ENCODE measurements at places on chromosomes 11 and 22. TPM values are rescaled to one million over a fixed set of nuclear protein-coding genes. Genes with fewer than 3 reads are reported as not detected.

Gene PLAAT5
- total RNA-seq = 0.77 TPM

Gene COX8A
- 389 TPM for total RNA-seq

Gene OSM
- not detected for total RNA-seq

Gene PRR5
- 11.9 TPM for total RNA-seq

GRCh38 chr11:15045891-15046290 lies 27.5 kb upstream of the CALCB start:
- DNase-seq = no peak
- H3K27me3 ChIP-seq = no peaks in the 10 kb centered on the region
- no peak overlapping the region for H3K4me3 ChIP-seq
- no peak overlapping the region for H3K27ac ChIP-seq
- H3K4me1 ChIP-seq = peaks cover 8% of the 10 kb centered on the region

DNA sequence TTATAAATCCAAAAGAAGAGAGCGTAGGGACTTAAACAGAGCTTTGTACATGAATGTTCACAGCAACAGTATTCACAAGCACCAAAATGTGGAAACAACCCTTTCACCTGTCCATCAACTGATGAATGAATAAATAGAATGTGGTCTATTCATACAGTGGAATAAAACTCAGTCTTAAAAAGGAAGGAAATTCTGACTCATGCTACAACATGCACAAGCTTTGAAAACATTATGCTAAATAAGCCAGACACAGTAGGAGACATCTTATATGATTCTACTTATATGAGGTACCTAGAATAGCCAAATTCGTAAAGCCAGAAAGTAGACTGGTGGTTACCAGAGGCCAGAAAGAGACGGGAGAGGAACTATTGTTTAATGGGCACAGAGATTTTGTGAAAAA lies 74.3 kb downstream of the SHANK2 start:
- H3K4me1 ChIP-seq = no peaks in the 10 kb centered on the region
- peaks cover 21% of the 10 kb centered on the region for H3K27me3 ChIP-seq
- peaks cover 8% of the 10 kb centered on the region for H3K36me3 ChIP-seq
- H3K27ac ChIP-seq = no peak overlapping the region
- H3K4me3 ChIP-seq = no peak overlapping the region

DNA sequence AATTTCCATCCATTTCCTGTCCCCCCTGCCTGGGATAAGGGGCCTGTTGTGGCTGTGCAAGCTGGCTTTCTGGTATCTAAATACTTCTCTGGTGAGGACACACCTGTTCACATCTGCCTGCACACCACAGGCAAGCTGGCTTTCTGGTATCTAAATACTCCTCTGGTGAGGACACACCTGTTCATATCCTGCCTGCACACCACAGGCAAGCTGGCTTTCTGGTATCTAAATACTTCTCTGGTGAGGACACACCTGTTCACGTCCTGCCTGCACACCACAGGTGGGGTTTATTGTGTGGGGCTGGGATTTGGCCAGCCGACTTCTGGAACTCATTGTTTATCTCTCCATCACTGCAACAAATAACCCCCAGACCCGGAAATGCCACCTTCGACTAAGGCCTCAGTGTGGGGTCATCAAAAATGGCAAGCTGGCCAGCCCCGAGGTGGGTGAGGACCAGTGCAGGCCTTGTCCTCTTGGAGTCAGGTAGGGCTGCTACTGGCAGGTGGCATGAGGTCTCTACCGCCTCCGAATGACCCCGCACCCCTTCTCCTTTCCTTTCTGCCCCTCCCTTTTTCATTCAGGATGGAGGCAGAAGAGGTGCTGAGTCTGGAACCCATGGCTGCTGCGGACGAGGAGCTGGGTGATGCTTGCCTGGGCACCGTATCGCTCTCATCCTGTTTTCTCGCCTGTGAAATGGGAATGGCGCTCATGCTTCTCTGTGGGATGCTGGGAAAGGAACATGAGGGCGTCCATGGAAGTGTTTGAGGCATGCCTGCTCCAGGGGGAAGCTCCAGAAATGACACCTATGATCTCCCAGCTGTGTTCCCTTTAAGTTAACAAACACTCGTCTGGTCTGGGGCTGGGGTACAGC lies 43.5 kb upstream of the MYEOV start:
- no peak overlapping the region for H3K27ac ChIP-seq
- DNase-seq = no peak

GRCh38 chr11:67651976-67652781 lies 1.6 kb upstream of the ACY3 start:
- peaks cover 4% of the 10 kb centered on the region for H3K36me3 ChIP-seq
- DNase-seq = no peak
- H3K4me1 ChIP-seq = peaks cover 14% of the 10 kb centered on the region

- H3K4me1 ChIP-seq = peaks cover 32% of the 10 kb centered on the region
- DNase-seq = no peak
- peaks cover 25% of the 10 kb centered on the region for H3K27me3 ChIP-seq
- no peaks in the 10 kb centered on the region for H3K36me3 ChIP-seq
- H3K27ac ChIP-seq = no peak overlapping the region
Observed at GRCh38 chr22:25566898-25567235, 2.4 kb downstream of the GRK3 start.

DNA sequence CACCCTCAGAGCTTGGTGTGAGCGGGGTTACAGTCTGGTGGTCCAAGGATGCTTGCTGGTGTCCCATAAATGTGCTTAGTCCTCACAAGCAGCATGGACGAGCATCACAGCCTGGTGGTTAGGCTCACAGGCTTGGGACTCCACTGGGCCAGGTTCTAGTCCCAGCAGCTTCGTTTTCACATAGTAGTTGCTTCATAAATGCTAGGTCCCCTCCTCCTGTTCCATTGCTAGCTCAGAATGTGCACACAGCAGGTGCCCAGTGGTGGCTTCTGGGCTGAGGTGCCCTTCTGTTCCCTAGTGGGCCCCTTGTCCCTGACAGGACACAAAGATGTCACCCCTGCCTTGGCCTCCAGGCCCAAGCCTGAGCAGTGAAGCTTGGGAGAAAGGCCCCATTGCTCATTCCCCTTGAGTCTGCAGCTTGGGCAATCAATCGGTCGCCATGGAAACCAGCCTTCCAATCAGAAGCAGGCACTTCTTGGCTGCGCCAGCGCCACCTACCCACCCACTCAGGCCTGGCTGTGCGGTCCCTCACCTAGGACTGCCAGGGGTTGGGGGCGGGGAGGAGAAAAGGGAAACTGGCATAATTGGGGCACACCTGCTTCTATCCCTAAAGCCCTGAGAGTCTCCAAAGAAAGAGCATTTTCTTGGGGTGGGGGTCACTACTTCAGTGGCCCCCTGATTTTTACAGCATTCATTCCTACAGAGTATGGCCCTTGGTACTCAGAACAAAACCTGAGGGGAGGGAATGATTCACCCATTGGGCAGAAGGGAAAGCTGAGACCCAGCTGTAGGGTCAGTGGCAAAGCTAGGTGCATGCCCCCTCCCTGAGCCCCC lies 48.1 kb downstream of the CYTH4 start:
- H3K27me3 ChIP-seq = peaks cover 95% of the 10 kb centered on the region
- peak; percentile 81 for DNase-seq
- H3K36me3 ChIP-seq = no peaks in the 10 kb centered on the region
- H3K4me3 ChIP-seq = no peak overlapping the region
- peaks cover 17% of the 10 kb centered on the region for H3K4me1 ChIP-seq

GRCh38 chr22:30370641-30371230 lies 13.9 kb downstream of the CCDC157 start:
- DNase-seq = no peak
- H3K4me3 ChIP-seq = no peak overlapping the region
- no peaks in the 10 kb centered on the region for H3K4me1 ChIP-seq
- no peaks in the 10 kb centered on the region for H3K36me3 ChIP-seq
- peak overlapping the region; percentile 19 for H3K27ac ChIP-seq

All from neural crest cell (in vitro differentiated cells).